ENCODE measurements at places on chromosomes 4 and X.

DNA sequence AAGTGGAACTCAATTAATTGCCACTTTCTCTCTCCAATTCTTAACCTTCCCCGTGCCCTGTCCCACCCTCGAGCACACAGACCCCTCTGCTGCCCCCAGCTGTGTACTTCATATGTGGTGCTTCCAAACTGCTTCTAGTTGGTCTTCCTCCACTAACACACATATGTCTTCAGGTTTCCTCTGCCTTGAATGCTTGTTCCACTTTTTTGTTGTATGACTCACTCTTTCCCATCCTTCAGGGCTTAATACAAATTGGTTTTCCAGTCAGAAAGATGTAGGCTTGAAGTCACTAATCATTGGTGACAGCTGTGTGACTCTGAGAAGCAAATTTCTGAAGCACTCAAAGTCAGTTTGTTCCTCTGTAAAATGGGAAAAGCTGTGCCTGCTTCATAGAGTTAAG lies 30.6 kb downstream of the TRIM2 start:
- no peak for DNase-seq

DNA sequence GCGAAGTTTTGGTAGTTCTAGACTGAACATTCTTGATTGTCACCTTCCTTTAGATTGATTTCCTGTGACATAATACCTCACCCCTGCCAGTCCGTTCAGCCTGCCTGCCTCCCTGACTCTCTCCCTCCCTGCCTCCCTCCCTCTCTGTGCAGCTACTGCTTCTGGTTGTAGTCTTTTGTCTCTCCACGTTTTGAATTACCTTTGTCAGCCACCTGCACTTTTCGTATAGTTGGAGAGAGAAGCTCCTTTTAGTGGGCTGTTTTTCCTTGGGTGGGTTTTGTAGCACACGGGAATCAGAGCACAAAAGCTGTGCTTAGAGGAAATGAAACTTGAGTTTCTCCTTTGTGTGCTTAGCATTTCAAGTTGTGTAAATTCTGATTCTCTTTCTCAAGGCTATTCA lies 32.6 kb upstream of the MSMO1 start:
- no peak for DNase-seq

GRCh38 chr4:4388311-4388790 lies 1.4 kb downstream of the NSG1 start:
- DNase-seq: no peak

DNA sequence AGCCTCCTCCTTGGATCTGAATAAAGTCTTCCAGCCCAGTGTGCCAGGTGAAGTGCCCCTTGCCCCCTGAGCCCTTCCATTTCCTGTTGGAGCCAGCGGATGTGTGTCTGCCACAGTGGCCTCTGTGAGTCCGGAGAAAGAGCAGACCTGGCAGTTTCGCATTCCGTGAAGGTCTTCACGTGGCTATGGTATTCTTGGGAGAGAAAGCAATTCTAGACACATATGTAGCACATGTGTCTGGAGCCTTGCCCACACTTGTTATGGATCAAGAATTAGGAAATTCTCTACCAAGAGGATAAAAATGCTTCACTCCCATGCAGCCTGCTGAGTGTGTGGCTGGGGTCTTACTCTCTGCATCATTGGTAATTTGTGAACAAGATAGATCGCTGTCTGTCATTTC lies 130.9 kb downstream of the REPS2 start:
- no peak for DNase-seq

DNA sequence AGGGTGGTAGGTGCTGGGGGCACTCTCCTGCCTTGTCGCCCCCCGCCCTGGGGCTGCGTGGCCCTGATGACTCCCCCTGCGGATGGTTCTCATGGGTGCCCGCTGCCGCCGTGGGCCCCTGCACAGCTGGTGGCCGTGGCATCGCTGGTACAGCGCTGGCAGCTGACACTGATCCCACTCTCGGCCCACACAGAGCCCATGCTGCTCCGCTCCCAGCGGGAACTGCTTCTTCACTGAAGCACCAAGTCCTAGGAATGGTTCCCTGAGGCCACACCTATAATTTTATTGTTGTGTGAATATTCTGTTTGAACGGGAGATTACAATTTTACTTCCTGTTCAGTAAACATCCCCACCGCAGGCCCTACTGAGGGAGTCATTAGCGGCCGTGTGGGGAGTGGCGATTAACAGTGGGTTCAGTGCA lies 138.6 kb upstream of the NKX1-1 start:
- no peak for DNase-seq

DNA sequence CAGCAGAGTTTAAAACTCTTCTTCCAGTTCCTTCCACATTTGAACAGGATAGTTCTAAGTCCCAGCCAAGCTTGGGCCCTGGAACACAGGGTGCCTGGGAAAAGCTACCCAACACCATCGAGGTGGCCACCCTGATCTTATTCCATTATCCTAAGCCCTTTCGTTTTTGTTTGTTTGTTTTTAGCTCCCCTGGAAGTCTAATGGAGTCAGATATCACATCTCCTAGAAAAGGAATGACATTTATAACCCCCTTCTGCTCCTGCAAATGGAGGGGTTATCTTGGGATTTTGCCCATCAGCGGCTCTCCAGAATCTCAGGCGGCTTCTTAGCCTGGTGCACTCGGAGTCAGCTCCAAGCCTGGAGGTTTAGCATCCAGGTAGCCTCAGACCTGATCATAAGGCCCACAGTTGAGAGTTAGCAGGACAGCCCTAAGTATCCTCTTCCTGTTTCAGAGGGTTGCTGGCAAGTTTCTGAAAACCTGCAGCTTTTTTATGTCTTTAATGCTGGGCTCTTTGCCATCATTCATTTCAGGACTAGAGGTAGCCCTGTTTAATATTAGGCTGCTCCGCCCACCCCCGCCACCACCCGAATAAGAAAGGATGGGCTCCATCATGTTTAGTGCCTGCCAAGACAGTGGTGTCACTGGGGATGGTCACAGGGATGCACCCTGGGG lies 230.0 kb upstream of the LNX1 start:
- no peak for DNase-seq

GRCh38 chr4:173505924-173506518 lies 24.0 kb downstream of the HAND2 start:
- DNase-seq: no peak

DNA sequence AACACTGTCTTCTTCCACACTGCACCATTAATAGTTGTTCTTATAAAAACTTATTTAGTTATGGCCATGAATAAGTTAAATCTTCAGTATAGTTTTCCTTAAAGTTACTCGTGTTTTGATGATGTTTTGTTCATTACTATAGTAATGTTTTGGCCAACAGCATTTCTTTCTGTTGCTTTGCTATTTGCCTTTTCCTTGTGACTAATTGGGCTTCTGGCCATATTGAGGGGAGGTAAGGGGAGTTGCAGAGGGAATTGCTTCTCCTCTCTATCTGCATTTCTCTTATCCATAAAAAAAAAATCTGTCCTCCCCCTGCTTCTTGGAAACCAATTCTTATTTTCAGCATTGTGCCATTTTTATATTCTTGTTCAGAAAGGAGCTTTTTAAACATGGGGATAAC lies 42.7 kb upstream of the ZCCHC12 start:
- DNase-seq: no peak

GRCh38 chr4:6788123-6788522 lies 5.6 kb downstream of the KIAA0232 start:
- DNase-seq: no peak

- no peak for DNase-seq
Observed at GRCh38 chr4:17809667-17810066, 890 bp downstream of the DCAF16 start.

GRCh38 chr4:83012200-83012686 lies 1.6 kb upstream of the LIN54 start:
- no peak for DNase-seq

DNA sequence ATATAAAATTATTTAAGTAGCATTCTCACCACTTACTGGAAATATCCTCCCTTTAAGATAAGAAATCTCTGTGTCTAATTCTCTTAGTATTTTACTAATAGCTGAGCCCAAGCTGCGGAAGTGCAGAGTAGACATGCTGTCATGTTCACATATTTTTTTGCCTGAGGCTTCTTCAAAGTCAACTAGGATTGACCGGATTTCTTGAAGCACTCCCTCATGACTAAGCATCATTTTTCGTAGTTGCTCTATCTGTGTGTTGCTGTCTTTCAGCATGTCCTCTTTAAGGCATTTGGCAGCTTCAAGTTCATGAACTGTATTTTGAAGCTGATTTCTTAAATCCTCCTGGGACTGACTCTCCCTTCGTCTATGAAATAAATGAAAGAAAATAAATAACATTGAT lies 36.9 kb downstream of the CCDC158 start:
- no peak for DNase-seq

DNA sequence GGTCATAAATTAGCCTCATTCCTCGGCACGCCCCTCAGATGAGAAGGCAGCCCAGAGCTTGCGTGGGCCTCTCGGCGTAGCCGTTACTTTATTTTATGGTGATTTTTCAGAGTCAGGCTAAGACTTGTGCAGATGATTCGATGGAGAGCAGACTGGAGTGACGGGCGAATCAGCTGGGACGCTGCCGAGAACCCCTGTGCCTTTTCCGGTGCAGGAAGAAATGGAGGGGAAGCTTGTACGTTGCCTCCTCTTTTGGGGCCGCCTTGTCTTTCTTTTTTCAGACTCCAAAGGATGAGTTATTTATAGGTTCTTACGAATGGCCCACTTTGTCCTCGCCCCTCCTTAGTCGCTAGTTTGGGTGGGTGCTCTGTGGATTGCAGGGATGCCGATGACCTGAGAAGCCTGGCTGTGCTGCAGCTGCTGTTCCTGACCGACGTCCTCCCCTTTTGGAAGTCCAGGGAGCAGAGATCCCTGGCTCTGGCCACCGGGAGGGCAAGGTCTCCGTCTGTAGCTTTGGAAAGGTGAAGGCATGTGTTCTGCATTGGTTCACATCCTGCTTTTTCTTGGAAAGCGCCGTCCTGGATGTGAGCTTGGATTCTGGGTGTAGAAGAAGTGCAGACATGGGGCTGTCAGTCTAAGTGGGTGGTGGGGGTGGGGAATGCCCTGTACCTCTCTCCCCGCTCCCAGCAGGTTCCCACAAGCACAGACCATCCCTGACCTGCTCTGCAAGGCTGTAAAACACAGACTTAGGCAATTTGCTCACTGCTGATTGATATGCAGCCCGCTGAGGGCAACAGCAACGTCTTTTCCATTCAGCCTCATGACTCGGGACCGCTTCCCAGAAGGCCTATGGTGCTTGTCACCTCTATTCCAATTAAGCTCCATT lies 9.3 kb downstream of the SORCS2 start:
- DNase-seq: no peak

GRCh38 chrX:37599729-37600128 lies 28.3 kb downstream of the LANCL3 start:
- DNase-seq: no peak

GRCh38 chr4:89653012-89653411 lies 183.9 kb downstream of the SNCA start:
- DNase-seq: no peak

DNA sequence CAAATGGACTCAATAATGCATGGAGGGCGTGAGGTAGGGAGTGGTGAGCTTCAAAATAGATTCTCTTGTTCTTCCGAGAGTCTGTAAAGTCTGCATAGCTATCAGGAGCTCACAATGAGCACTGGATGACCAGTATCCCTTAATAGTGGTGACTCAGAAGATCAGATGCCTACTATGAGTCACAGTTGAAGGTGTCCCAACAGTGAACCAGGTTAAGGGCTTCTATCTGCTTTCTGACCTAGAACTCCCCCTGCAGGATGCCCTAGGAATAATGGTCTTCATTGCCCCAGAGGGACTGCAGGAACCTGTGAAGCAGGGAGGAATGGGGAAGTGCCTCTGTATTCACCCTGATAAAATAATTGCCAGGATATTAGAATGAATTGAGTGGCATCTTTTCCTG lies 22.1 kb downstream of the DGKK start:
- DNase-seq: no peak

GRCh38 chr4:173318648-173319211 lies 15.4 kb downstream of the HMGB2 start:
- DNase-seq: no peak

GRCh38 chr4:108833046-108833445 lies 70.2 kb upstream of the ETNPPL start:
- no peak for DNase-seq

DNA sequence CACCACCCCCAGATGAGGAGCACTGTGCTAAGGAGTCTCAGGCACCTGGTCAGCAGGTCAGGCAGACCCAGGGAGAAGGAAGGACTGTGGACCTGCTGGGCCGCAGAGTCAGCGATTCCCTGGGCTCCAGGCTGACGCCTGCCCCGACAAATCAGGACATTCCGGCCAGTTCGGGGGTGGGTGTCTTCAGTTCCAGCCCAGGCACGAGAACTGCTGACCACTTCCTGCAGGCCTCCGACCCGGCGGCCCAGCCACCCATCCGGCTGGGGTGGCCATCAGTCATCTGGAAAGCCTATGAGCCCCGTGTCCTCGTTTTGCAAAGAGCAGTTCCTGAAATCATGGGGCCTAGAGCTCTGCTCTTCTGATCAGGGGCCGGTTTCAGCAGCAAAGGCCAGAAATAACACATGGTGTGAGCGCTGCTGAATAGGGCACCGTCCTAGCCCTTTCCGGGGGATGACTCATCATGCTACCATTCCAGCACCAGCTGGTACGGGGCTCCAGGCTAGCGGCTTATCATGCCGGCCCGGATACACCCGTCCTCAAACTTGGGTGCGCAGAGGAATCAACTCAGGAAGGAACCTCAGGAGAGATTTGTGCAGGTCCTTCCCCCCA lies 7.8 kb upstream of the SH3TC1 start:
- no peak for DNase-seq

DNA sequence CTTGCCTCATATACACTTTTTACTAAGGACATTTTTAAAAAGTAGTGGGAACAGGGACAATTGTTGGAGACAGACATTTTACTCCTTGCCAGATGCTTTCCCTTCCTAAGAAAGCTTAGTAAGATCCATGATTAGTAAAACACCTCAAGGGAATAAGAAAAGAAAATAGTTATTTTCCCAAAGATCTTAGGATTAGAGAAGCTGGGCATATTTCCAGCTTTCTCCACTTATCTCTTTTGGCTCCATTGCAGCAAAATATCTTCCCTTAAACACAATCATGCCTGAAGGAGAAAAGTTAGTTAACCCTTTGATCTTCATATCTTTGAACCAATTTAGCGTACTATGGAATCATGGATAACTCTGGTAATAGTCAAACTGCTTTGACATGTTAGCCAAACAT lies 257.9 kb downstream of the PCDH18 start:
- no peak for DNase-seq

- no peak for DNase-seq
Observed at GRCh38 chr4:147786531-147786930, 54.6 kb downstream of the ARHGAP10 start.

DNA sequence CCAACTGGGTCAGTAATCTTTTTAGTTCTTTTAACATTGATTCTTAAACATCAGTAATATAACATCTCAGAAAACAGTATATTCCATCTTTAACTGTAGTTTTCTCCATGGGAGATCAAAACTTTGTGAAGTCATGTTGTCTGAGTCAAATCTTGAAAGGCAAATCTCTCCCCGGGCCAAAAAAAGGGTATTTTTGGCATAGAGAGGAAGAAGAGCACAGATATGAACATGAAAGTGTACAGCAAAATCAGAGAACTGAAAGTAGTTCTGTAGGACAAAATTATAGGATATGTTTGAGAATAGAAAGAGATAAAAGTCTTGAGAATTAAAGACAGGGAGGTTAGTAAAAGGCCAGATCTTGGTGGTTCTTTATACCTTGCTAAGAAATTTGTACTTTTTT lies 176.4 kb upstream of the GYPA start:
- DNase-seq: no peak

Measured in activated CD8-positive, alpha-beta memory T cell treated with anti-CD3 and anti-CD28 coated beads for 1 hour (primary cell).